ENCODE measurements at places on chromosomes 13 and 19. TPM values are rescaled to one million over a fixed set of nuclear protein-coding genes. Genes with fewer than 3 reads are reported as not detected.

The FGF22 gene
- 0.53 TPM for polyA plus RNA-seq

The BEST2 gene
- polyA plus RNA-seq, result 0.06 TPM

The ADAMTSL5 gene
- polyA plus RNA-seq, result 13.0 TPM

The ZNF331 gene
- polyA plus RNA-seq, result 6.1 TPM

The SIGLEC8 gene
- 0.04 TPM for polyA plus RNA-seq

The SHISA2 gene
- polyA plus RNA-seq, result 0.06 TPM

The LIG4 gene
- 3.3 TPM for polyA plus RNA-seq

The ZNF626 gene
- 2.1 TPM for polyA plus RNA-seq

The KLK11 gene
- polyA plus RNA-seq, result 168 TPM

The LILRB1 gene
- 0.46 TPM for polyA plus RNA-seq

The CHERP gene
- polyA plus RNA-seq, result 15.2 TPM

The ACP7 gene
- polyA plus RNA-seq, result 1.6 TPM

The CYP2F1 gene
- 2.2 TPM for polyA plus RNA-seq

The GNG7 gene
- 1.2 TPM for polyA plus RNA-seq

The ANGPTL8 gene
- polyA plus RNA-seq, result not detected

The PPM1N gene
- 2.5 TPM for polyA plus RNA-seq

The HCST gene
- polyA plus RNA-seq, result 6.7 TPM

The GZMM gene
- polyA plus RNA-seq, result 1.1 TPM

The SHISA7 gene
- polyA plus RNA-seq, result not detected

The KIR2DL4 gene
- not detected for polyA plus RNA-seq

The CLEC4M gene
- polyA plus RNA-seq, result not detected

The ZNF729 gene
- not detected for polyA plus RNA-seq

The PLIN4 gene
- polyA plus RNA-seq, result 2.8 TPM

The RPL18A gene
- polyA plus RNA-seq, result 2,485 TPM

The NPAS1 gene
- 0.56 TPM for polyA plus RNA-seq

The C13orf42 gene
- not detected for polyA plus RNA-seq

The ZNF575 gene
- 1.0 TPM for polyA plus RNA-seq

The ZFP28 gene
- polyA plus RNA-seq, result 1.8 TPM

The KRTDAP gene
- polyA plus RNA-seq, result 238 TPM

The PRTN3 gene
- not detected for polyA plus RNA-seq

The GPATCH1 gene
- polyA plus RNA-seq, result 5.2 TPM

The CAPN12 gene
- polyA plus RNA-seq, result 4.1 TPM

Data from esophagus (tissue), 2 donors.